CD4-positive, alpha-beta T cell treated with Interleukin-4 for 1 hour (primary cell): ENCODE measurements at places on chromosomes 7 and 10.

- DNase-seq = no peak
Measured at GRCh38 chr7:157555944-157556641, 219.3 kb downstream of the DNAJB6 start.

DNA sequence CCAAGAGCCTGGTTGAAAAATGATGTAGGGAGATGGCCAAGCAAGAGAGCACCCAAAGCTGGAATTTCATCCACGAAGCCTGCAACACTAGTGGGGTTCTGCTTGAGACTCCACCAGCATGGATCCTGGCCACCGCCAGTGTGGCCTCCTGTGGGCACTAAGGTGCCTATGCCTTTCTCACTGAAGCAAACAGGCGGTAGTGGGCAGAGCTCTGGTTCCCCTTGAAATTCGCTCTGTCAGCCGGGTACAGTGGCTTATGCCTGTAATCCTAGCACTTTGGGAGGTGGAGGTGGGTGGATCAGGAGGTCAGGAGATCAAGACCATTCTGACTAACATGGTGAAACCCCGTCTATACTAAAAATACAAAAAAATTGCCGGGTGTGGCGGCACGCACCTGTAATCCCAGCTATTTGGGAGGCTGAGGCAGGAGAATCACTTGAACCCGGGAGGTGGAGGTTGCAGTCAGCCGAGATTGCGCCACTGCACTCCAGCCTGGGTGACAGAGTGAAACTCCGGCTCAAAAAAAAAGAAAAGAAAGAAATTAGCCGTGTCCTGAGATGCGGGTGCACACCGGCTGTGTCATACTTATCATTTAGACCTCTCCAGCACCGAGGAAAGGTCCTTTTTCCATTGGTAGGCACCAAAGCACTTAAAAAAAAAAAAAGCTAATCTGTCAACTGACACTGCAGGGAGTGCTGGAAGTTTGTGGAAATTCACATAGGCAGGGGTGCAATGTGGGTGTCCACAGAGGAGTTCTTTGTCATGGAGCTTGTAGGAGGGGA lies 28.3 kb downstream of the CCM2 start:
- DNase-seq = no peak

- DNase-seq = no peak
Measured at GRCh38 chr10:122331615-122332446, 42.7 kb upstream of the PLEKHA1 start.

- no peak for DNase-seq
Measured at GRCh38 chr10:120980279-120981255, 129.4 kb downstream of the WDR11 start.

DNA sequence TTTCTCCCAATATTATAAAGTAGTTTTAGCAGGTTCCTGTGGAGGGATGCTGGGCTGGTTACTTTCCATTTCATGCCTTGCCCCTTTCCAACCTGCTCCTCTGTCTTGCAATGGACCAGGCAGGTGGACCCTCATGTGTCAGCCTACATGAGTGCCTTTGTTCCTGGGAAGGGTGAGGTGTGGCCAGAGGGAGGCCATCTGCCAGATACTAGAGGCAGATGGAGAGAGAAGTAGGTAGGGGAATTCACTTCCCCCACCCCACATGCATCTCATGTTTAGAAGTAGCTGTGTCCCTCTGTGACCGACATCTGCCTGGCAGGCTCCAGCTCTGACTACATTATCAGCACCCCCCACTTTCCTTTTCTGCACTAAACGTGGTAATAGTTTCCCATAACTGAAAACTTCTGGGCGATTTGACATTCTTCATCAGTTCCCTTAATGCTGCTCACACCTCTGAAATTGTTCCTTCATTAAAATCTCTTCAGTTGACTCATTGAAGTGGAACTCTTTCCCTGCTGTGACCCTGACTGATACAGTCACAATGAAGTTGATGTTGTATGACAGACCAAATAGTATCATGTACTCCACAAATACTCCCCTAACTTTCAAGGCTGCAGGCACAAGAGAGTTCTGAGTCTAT lies 396.3 kb upstream of the FZD8 start:
- no peak for DNase-seq

DNA sequence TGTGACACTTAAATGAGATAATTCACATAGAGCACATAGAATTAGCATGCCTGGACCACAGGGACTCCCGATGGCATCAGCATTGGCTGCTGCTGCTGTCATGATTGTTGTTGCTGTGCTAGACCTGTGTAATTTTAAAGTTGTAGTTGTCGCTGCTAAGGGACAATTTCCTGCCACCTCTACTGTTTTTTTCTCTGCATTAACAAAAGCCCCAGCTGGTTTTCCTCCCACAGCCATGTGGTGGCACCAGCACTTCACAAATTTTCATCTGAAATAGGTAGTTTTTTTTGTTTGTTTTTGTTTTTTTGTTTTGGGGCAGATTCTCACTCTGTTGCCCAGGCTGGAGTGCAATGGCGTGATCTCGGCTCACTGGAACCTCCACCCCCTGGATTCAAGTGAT lies 25.4 kb upstream of the PRXL2A start:
- peak; percentile 62 for DNase-seq

- DNase-seq = no peak
Measured at GRCh38 chr10:130877126-130877525, 434.4 kb downstream of the TCERG1L start.

- DNase-seq = no peak
Measured at GRCh38 chr10:88896994-88897853, 17.2 kb downstream of the STAMBPL1 start.

- no peak for DNase-seq
Measured at GRCh38 chr7:105132835-105133234, 118.8 kb downstream of the KMT2E start.

DNA sequence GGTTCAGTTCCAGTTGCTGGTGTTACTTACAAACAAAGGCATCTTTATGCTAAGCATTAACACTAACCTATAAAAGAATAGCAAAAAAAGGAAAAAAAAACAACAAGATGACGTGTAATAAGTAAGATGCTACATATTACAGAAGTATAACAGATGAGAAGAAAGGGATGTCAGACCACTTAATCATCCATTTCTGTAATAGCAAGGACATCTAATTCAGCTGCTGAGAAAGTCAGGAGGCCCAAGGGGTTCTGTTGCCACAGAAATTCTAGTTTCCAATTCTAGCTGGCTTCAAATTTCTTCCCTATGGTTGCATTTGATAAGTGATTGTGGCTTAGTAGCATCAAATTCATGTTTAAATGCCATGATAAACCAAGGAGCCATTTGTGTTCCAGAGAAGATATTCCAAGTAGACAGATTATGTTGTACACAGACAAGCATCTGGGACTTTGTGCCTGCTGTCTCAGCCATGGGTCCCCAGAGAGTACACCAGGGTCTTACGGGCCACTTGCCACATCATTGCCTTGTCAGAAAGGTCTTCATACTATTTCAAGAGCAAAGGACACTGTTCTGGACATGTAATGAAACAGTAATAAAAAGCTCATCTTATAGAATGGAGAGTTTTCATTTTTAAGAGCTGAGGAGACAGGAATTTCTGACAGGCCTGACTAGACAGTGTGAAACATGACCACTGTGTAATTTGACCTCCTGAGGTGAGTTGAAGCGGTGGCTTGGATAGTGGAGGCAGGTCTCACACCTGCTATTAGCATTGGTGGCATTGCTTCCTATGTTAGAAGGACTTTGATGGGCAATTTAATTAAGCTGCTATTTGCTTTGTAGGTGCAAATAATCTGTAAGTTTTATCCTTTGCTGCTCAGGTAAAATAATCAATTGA lies 4.2 kb upstream of the ASB4 start:
- no peak for DNase-seq

DNA sequence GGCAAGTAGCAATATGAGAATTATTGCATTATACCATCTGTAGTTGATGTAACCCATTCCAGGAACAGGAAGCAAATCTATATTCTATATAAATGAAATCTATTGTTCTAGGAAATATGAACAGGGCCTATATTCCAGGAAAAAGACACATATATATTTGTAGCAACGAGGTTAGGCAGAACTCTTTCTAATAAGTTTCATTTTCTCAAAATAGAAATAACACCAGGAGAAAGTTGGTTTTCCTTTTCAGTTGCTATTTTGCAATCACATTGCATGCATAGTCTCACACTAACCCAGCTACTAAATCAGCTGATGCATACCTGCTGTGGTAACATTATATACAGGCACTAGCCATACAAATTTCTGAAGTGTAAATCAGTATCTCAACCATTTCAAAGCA lies 6.2 kb upstream of the IFIT2 start:
- DNase-seq = no peak

- DNase-seq = no peak
Measured at GRCh38 chr10:11049806-11050205, 32.1 kb downstream of the CELF2 start.

DNA sequence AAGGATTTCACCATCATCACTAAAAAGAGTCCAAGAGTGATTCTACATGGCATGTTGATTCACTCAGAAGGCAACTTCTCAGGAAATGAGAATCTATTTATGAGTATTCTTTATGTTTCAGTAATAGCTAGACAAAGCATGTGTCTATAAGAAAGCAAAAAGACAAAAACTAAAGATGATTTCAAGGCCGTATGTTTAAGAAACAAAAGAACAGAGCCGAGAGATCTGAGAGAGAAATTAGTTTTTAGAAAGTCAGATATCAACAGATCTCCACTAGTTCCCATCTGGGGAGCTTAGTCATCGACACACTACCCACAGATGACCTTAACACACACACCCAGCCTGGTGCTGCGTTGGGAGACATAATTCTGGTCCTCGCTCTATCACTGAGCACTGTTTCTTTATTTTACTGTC lies 21.0 kb downstream of the PIP4K2A start:
- DNase-seq = no peak

DNA sequence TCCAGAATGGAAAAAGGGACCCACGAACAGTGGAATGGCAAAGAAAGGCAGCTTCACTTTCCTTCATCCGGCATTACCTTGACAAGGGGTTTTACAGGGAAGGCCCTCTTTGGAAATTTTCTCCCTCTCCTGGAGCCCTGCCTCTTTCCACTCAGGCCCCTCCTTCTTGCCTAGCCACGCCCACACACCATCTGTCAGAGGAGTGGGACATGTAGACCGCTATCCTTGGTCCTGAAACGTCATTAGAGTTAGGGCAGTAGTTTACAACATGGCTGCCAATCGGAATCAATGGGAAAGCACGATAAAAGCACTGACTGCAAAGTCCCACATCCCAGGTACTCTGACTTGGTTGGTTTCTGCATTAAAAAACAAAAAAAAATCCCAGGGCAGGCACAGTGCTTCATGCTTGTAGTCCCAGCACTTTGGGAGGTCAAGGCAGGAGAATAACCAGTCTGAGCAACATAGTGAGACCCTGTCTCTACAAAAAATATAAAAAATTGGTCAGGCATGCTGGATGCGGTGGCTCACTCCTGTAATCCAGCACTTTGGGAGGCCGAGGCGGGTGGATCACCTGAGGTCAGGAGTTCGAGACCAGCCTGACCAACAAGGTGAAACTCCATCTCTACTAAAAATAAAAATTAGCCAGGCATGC lies 96.4 kb downstream of the MARCHF5 start:
- no peak for DNase-seq

DNA sequence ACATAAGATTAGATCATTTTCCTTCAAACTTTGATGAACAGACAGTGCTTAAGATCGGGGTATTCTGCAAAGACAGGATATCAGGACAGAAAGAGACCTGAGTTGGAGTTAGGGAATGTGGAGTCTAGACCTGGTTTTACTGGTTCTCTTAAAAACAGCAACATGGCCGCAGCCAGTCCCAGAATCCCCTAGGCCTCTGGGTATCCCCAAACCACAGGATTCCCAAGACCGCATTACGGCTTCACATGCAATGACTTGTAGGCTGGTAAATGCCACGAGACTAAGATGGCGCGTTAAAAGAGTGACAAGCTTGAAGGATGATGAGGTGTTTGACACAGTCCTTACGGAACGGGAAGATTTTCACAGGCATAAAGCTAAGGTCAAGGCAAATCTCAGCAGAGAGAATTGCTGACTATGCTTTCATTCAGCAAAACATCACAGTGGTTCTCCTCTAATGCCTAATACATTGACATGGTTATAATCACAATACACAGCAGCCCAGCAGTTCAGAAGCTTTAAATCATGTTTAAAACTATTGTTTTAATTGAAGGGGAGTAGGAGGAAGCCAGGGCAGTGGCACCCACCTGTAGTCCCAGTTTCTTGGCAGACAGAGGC lies 32.9 kb downstream of the MPP7 start:
- no peak for DNase-seq

GRCh38 chr10:95423164-95424005 lies 132.6 kb upstream of the PDLIM1 start:
- DNase-seq = no peak

DNA sequence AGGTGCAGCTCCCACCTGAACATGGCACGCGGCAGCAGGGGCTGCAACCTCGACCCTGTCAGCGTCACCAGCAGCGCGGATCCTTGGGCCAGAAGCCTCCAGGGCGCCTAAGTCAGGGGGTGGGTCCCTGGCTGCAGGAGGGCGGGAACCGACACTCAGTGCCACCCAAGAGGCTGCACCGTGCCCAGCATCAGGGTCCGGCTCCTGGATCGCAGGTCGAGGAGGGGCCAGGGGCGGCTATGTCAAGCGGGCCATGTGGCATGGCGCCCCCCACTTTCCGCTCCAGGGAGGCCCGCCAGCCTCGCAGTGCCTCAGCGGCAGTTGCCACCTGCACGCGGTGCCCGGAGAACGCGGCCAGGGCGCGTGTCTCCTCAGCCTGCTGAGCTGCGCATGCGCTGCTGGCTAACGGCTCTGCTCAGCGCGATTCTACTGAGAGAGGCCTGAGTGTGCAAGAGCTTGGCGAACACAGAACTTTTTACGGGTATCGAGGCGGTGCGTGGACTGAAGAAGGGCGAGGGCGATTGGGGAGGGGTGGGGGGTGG lies at the start of gene ANKRD30A:
Gene ANKRD30A (plus strand): TSS at position 408 of the 542 bp plus-strand sequence. CDS start 190 bp downstream, outside the sequence.
- DNase-seq = no peak

DNA sequence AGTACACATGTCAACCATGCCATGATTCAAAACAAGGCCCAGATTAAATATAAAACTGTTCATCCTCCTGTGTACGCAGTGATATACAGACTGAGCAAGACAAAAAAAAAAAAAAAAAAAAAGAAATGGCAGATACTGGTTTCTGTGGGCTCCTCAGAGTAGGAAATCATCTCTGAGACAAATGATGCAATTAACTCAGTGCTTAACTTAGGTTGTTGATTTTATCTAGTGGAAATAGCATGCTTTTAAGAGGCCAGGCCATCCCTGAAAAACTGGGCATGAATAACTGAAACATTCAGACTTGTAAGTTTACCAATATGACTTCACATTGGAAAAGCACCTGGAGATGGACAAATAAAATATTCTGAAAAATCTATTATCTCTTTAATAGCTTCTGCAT lies 69.0 kb downstream of the DKK1 start:
- DNase-seq = no peak

GRCh38 chr7:13850185-13850752 lies 139.2 kb downstream of the ETV1 start:
- peak; percentile 79 for DNase-seq

- DNase-seq = peak; percentile 4
Measured at GRCh38 chr7:142891490-142892082, 6.0 kb upstream of the TRPV6 start.

DNA sequence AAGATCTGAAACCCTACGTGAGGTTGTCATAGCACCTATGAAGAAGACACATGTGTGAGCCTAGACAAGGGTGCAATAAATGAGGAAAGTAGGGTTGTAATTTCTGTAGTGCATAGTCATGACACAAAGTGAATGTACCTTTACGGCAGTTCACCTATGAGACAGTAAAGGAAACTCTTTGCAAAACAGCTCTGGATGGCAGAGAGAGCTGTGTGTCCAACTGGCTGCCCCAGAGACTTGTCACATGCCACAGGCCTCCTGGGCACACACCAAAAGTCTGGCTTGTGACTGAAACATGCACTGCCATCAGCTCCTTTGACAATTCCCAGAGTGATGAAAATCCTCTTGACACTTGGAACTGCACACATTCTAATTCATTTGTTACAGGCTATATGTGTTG lies 90.7 kb upstream of the NAMPT start:
- DNase-seq = no peak
